ENCODE measurements at places on chromosomes 12 and 14.

- DNase-seq = no peak
These were observed 108.8 kb downstream of the ETNK1 start for GRCh38 chr12:22733756-22734155.

DNA sequence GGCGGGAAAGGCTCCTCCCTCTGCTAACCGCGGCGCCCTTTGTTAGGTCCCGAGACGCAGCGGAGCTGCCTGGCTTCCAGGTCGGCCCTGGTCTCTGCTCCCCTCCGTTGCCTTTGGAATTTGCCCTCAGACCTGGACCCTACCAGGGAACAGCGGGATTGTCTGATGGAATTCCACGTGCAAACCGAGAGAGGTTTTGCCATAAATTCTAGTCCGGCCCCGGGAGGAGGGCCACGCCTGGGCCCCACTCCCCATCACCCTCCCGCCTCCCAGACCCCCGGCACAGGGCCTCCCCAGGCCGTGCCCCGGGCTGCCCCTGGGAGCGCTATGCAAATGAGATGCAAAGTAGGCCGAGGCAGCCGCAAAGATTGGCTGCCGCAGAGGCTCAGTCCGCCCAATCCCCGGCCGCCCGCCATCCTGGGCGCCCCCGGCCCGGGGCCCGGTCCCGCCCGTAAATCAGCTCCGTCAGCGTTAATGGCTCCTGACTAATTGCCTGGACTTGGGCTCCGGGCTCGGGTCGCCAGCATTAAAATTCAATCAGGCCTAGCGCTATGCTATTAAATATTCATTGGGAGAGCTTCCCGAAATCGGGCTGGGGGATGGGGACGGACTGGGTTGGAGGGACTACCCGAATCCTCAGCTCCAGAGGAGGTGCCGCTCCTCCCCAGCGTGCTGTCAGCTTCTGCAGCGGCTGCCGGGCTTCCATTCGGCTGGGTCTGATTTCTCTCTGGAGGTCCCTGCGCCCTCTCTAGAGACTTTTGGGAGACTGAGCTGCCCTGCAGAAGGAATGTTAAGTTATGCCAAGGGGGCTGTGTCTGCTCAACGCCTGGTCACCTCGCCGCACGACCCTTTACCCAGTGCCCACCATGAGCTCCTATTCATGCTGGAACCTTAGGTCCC, 15.7 kb upstream of the FIGNL2 start:
- DNase-seq = peak; percentile 75

DNA sequence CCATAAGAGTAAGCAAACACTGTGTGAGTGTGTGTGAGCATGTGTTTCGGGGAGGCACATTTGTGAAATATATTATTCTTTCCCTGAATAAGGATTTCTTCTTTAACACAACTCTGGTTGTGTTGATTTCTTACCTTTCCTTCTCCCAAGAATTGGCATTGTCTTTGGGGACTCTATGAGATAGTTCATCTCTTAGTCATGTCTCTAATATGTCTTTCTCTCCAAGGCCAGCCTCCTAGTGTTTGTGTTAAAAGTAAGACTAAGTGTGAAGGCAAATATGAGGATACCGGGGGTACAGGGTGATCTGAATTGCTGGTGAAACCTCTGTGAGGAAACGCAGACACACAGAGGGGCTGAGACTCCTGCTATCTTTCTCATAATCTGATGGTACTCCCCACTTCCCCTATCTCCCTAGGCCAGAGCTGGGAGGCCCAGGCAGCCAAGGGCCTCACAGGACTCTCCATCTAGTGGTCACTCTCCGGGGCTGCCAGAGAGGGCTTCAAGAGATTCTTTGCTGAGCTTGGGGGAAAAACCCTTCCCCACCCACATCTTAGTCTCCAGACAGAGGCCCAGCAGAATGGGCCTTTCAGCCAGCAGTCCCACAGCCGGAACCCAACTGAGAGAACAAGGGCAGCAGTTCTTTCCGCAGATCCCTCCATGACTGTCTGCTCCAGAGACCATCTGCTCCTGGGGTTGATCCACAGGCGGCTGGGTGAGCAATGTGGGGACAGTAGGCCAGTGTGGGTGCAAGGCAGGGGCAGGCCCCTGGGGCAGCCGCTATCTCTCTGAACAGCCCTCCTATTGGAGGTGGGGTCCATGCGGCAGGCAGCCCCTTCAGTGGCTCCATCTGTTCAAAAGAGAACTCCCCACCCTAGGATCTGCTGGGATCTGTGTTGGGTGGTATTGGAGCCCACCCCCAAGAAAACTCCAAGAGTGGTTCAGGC, 5.8 kb upstream of the HOXC12 start:
- no peak for DNase-seq

DNA sequence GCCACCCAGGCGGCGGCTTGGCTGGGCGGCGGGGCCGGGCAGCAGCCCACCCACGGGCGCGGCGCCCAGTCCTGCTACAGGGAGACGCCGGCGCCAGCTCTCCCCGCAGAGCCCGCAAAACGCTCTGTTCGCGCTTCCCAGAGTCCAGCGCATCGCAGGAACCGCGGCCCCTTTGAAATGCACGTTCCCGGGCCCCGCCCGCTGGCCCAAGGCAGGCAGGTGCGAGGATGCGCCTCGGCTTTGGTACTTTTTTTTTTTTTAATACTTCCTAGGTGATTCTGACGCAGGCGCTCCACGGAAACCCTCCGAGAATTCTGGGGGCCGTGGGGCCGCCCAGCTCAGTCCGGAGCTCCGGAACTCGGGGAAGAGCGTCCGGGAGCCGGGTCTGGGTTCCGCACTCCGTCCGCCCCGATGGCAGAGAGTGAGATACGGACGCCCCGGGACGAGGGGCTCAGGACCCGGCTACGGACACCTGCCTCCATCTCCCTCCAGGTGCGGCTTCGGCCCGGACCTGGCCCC, 483 bp downstream of the POC1B start:
- no peak for DNase-seq

GRCh38 chr14:23326491-23327332, 5.5 kb downstream of the PABPN1 start:
- no peak for DNase-seq

DNA sequence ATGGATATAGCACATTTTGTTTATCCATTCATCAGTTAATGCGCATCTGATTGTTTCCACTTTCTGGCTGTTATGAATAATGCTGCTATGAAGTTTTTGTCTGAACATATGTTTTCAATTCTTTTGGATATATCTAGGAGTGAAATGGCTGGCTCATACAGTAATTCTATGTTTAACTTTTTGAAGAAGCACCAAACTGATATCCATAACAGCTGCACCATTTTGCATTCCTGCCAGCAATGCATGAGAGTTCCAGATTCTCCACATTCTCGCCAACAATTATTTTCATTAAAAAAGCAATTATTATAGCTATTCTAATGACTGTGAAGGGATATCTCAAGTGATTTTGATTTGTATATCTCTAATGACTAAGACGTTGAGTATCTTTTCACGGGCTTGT, 89.9 kb upstream of the PPP4R3A start:
- no peak for DNase-seq

GRCh38 chr12:125678589-125678993, 613.4 kb downstream of the AACS start:
- DNase-seq = no peak

- no peak for DNase-seq
These were observed 13.9 kb downstream of the SYT1 start for GRCh38 chr12:78878459-78878858.

GRCh38 chr12:5222011-5222461, 178.4 kb downstream of the KCNA5 start:
- DNase-seq = no peak

GRCh38 chr14:21057803-21058675, at the start of gene RNASE8:
Gene RNASE8 (plus strand): TSS chr14:21057822. CDS start chr14:21057893, 71 bp downstream.
- no peak for DNase-seq

GRCh38 chr14:54278087-54278486, 118.7 kb upstream of the CDKN3 start:
- DNase-seq = peak; percentile 11

GRCh38 chr12:10339053-10339840, 31.6 kb downstream of the KLRD1 start:
- no peak for DNase-seq

DNA sequence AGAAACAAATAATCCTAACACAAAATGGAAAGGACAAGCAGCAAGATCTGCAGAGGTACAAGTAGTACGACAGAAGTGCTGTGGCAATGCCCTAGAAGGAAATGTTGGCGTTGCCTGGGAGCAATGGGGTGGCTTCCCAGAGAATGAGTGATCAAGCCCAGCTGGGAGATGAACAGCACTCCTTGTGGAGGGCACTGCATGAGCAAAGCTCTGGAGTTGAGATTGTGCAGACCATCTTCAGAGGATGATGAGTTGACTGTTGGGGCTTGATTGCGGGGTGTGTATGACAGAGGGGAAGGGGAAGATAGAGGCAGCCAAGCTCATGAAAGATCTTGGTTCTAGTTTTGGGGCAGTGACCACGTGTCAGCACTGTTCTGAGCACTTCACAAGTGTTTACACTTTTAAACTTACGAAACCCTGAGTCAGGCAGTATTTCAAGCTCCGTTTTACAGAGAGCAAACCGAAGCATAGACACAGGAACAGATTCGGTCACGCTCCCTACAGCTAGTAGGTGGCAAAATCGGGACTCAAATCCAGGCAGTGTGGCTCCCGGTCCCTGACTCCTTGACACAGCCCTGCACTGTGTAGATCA, 127.2 kb upstream of the LHX5 start:
- DNase-seq = no peak

DNA sequence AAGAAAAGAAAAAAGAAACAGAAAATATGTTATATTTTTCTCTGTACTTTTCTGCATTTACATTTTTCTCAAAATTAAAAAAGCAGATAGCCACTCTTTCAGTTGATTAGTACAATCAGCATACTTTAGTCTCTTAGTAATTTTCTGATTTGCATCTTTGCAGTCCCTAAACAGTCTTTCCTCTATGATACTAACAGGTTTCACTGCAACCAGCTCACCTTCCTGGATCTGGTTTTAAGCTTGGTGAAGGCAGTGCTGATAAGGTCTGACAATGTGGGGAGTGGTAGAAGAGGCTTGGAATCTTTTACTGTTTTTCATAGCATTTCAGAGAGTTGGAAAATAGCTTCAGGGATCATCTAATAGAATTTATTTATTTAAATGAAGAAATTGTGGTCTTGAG, 457.6 kb downstream of the ZFP36L1 start:
- DNase-seq = no peak

DNA sequence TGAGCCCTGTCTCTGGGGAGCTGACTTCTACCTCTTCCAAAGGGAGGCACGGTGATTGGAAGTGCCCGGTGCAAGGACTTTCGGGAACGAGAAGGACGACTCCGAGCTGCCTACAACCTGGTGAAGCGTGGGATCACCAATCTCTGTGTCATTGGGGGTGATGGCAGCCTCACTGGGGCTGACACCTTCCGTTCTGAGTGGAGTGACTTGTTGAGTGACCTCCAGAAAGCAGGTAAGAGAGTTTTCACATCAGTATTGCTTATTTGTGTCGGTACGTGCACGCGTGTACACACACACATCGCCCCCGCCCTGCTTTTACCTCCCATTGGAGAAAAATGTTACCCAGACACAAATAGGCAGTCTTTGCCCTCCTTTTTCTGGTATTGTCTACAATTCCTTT, 13.7 kb downstream of the PFKM start:
- no peak for DNase-seq

DNA sequence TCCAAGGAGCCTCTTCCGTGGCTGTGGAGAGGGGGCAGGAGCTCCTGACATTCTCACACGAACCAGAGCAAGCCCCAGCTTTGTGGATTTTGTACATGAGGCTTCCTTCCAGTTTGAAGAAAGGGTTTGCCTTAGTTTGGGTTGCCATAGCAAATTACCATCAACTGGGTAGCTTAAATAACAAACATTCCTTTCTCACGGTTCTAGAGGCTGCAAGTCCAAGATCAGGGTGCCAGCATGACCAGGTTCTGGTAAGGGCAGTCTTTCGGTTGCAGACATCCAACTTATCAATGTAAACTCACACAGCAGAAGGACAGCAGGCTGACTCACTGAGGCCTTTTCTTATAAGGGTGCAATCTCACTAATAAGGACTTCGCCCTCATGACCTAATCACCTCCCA, 25.9 kb upstream of the STAB2 start:
- no peak for DNase-seq

DNA sequence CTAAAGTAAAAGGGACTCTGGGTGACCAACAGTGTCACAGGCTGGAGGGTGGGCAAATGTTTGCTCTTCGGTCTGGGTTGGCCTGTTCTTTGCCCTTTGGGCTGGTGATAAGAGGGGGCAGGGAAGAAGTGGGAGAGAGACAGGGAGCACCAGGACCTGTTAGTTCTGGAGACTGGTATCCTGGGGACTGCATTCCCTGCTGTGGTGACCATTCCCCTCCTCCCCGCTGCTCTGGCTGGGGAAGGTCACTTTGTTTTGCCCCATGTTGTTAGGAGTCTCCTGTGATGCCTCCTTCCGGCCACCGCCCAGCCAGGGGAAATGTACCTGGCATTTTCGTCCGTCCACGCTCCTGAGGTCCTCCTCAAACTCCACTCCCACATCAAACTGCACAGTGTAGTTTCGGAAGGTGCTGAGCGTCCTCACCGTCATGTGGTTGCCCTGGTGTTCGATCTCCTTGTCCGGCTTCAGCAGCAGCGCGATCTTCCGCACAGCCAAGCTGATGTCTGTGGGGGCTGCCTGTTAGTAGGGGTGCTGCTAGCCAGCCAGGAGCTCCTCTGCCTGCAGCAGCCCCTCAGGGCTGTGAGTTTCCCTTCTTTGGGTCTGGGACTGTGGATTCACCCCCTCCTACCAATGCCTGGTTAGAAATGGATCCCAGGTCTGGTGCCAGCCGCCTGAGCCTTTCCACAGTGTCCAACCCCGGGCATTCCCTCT, 618 bp downstream of the RBP5 start:
- no peak for DNase-seq

GRCh38 chr12:114140576-114140975, 174.5 kb upstream of the RBM19 start:
- DNase-seq = no peak

GRCh38 chr14:102856179-102856578, 66.3 kb upstream of the AMN start:
- DNase-seq = no peak

GRCh38 chr12:106333010-106333409, 24.5 kb upstream of the POLR3B start:
- DNase-seq = no peak

DNA sequence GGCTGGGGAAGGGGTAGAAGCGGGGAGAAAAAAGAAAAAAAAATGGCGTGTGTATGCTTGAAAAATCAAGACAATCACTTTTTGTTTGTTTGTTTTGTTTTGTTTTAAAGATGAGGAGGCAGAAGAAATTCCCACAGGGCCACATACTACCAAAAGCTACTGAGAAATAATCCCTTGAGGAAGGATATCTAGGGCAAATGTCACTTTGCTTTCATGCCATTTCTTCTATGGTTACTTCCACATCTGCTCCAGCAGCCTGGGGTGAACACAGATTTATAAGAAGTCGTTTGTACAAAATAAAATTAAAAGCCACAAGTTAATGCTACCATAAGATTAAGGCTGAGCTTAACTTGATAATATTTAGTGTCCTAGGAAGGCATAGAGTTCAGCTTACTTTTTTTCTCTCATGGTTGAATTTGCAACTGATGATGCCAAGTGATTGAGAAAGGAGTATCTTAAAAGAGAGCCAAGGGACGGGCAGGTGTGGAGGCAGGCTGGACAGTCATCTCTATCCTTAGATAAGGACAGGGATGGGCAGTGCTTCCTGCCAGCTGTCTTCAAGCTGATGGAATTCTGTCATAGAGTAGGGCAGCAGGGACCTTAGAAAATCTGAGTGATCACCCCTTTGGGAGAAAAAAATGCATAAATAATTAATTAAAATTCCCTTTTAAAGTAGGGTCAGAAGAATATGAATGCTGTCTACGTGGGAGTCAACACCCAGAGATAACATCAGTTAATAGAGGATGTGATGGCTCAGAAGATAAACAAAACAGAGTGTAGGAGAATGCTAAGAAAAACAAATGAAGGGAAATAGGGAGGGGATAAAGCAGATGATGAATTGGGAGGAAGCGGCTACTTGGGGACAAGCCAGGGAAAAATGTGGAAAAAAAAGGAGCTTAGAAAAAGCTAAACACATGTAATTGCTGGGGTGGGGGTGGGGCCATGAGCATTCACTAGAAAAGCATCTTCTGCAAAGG, 57.1 kb downstream of the DYRK2 start:
- DNase-seq = no peak

All from NCI-H1694 treated with DMSO at 0.1 percent for 48 hours (cell line).